ENCODE measurements at places on chromosomes 2 and 18. TPM values are rescaled to one million over a fixed set of nuclear protein-coding genes. Genes with fewer than 3 reads are reported as not detected.

Gene HOXD9
- not detected for polyA plus RNA-seq

- DNase-seq = no peak
Observed at GRCh38 chr2:65072181-65072970, 16.2 kb downstream of the CEP68 start.

GRCh38 chr2:233413046-233413445, 58.8 kb downstream of the DGKD start:
- no peak for DNase-seq

DNA sequence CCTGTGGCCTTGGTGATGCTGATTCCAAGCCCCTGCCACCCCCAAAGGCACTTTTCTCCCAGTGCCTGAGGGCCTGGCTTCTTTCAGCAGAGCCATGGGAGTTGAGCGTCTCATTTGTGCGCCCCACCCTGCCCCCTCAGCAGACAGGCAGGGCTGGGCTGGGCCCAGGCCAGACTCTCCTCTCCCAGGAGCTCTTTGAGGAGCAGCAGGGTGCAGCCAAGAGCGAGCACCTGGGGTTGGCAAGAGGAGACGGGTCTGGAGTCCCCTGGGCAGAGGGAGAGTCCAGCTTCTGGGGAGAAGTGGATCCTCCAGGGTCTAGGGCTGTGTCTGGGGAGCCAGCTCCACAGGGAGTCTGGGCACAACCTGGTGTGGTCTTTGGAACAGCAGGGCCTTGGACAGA, 21.2 kb downstream of the NPPC start:
- no peak for DNase-seq

Gene POTEC
- not detected for polyA plus RNA-seq

- DNase-seq = no peak
Observed at GRCh38 chr2:230053753-230054478, 14.8 kb downstream of the SLC16A14 start.

GRCh38 chr2:119849838-119850565, 90.3 kb downstream of the PTPN4 start:
- no peak for DNase-seq

GRCh38 chr2:233140077-233140585, 80.0 kb downstream of the INPP5D start:
- no peak for DNase-seq

- DNase-seq = no peak
Observed at GRCh38 chr2:108571286-108571685, 37.0 kb downstream of the LIMS1 start.

- no peak for DNase-seq
Observed at GRCh38 chr2:218074031-218074430, 5.0 kb downstream of the RUFY4 start.

- no peak for DNase-seq
Observed at GRCh38 chr2:32260376-32260775, 4.3 kb downstream of the NLRC4 start.

DNA sequence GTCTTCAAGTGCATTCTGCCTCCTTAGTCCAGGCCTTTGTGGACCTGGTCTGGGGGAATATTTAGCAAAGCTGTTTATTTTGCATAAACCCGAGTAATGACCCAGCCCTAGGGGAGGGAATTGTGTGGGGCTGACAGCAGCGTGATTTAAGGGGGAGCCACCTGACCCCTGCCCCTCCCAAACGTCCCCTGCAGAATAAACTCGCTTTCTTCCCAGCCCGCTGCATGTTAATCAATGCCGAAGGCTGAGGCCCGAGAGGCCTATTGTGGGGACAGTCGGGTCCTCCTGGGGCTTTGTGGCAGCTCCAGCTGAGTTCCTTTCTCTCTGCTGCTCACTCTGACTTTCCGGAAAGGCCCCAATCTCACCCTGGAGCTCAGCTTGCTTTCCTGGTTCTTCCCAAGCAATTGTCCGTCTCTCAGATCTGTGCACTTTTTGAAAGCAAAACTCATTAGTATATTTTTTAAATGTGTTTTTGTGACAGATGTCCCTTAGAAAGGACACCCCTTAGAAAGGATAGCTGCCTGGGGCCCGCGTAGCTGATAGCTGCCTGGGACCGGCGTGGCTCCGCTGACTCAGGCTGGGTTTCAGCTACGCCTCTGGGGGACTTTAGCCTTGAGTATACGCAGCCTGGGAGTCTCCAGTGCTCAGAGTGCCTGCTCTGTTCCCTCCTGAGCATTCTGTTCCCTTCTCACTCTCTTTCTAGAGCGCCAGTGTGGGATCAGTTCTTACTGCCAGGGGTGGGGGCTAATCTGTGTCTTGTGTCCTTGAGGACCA, 158.3 kb downstream of the GLI2 start:
- DNase-seq = no peak

Gene CKAP2L
- not detected for polyA plus RNA-seq

DNA sequence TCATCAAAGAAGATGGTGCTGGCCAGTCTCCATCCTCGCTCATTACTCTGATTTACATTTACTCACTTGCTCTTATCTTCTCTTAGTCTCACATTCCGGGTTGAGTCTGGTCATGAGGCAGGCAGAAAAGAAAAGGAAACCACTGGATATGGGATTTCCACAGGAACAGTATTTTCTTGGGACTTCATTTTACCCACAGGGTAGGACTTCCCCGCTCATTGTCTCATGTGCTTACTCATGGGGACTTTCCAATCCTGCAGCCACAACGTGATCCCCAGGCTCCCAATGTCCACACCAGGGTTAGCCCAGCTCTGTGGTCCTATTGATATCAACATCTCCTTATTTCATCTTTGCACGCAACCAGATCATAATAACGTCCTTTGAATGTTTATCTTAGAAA, 373.8 kb downstream of the TMEM182 start:
- DNase-seq = no peak

DNA sequence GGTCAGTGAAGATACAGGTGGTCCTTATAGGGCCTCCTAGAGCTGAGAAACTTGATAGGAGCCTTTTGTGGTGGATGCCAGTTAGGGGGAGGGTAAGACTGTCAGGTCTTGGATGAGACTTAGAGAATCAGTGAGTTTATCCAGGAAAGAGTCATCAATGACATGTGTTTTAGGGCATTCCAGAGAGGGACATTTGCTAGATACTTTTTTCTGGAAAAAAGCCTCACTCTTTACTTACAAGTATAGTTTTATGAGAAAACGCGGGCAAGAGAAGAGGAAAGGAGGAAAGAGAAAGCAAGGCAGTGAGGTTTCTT, 24.5 kb upstream of the MSGN1 start:
- DNase-seq = no peak

GRCh38 chr18:13217466-13217961, 1.0 kb upstream of the LDLRAD4 start:
- DNase-seq = peak; percentile 70

GRCh38 chr2:98985905-98986666, 50.1 kb upstream of the CRACDL start:
- DNase-seq = no peak

DNA sequence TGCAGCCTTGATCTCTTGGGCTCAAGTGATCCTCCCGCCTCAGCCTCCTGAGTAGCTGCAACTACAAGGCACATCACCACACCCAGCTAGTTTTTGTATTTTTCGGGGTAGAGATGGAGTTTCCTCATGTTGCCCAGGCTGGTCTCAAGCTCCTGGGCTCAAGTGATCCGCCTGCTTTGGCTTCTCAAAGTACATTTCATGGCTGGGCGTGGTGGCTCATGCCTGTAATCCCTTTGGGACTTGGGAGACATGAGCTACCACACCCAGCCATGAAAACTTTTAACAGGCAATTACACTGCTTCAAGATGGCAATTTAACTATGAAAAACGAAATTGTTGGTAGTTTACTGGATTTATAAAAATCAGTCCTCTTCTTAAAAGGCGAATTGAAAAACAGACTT, 69.7 kb downstream of the MEP1B start:
- DNase-seq = no peak

Gene IHH
- polyA plus RNA-seq = not detected

DNA sequence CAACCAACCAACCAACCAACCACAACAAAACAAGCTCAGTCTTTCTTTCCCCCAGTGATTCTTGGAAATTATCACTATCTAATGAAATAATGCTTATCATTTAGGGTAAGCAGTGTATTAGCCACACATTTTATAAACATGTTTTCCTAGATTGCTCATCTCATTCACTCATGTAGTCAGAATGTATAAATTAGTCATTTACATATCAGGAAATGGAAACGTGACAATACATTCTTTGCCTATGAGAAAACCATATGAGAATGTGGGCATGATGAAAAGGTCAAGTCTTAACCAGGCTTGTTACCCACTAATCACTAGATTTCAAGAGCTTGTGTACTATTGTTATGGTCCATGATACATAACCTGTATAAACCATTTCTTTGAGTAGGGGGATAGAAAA, 1583.4 kb upstream of the PIK3C3 start:
- DNase-seq = no peak

Gene GPR45
- polyA plus RNA-seq = not detected

GRCh38 chr2:6538607-6539006, 327.1 kb downstream of the CMPK2 start:
- DNase-seq = no peak

DNA sequence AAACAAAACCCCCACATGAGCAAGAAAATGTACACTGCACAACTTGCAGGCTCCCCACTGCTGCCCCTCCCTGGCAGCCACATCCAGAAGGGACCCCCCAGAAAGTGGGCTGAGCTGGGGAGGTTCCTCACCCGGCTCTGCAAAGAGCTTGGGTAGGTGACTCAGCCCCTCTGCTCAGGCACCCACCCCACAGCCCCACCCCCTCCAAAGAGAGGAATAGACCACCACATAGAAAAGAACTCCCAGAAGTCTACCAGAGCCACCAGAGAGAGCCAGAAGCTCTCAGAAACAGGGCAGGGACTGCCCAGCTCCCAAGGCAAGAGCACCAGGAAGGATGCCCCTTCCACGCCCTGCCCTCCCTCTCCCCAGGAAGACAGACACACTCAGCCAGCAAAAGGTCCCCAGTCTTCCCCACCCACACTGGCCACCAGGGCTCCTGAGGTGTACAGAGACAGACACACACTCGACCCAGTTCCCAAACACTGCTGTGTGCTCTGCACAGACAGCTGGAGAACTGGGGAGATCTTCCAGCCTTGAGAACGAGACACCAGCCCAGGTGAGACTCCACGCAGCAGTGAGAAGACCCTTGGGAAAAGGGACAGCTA, 28.2 kb downstream of the BIN1 start:
- DNase-seq = no peak

Gene LYG2
- not detected for polyA plus RNA-seq

DNA sequence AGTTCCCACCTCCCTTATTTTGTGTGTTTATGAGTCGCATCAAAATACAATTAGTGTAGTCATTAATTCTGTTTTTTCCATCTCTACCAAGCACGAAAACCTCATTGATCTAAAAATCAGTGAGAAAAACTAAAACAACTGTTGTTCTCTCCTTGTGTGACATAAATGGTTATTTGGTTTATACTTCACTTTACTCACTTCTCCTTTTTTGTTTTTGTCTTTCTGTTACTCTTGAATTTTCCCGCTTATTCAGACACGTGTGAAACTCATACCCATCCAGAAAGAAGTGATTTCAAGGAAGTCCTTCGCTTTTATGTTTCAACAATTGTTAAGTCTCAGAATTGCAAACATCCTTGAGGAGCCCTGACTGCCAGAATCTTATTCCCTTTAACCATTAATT, 121.6 kb downstream of the EML6 start:
- no peak for DNase-seq

DNA sequence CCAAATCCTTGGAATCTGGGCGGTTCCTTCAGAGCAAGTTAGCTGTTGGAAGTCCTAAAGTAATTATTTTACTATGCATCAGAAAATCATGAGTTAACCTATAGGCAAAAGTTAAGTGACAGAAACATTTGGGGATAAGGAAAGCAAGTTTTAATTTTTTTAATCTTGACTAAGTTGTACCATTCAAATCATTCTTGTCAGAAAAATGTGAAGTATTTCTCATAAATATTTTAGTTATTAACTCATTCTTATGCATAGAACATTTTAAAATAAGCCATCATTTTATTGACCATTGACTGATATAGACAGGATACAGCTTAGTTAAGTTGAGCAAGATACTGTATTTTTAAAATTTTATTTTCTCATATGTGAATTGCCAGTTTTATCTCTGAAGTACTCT, 98.2 kb upstream of the FOSL2 start:
- DNase-seq = no peak

- DNase-seq = no peak
Observed at GRCh38 chr18:53534695-53535094, 689.8 kb downstream of the MBD2 start.

Gene CPLX4
- not detected for polyA plus RNA-seq

DNA sequence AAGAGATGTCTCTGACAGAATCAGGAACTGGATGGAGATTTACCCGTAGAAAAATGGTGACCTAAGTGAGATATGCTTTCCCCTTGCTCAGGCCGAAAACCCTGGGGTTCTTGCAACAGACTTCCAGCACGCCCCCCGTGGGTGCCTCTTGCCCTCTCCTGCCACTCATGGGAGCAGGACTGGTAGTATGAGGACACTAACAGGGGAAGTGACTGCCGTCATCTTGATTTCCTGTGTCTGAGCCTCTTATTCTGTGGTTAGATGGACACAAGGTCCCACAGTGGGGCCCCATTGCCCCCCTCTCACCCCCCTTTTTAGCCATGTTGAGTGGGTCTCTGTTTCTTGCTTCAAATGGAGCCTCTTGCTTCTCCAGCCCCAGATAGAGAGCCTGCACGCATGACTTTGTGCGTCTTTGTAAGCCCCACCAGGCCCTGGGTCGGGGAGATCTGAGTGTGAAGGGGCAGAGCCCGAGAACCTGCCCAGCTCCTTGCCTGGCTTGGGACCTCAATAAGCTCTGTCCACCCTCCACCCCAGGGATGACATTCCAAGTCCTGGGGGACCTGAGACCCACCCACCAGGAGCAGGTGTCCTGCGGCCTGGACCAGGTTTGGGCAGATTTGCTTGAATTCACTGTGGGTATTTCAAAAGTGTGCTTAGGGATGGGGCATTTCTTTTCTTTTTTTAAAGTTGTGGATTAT, 12.6 kb downstream of the GNLY start:
- no peak for DNase-seq

Gene UCN
- polyA plus RNA-seq = 0.71 TPM

Gene FAM110C
- 0.15 TPM for polyA plus RNA-seq

Gene KCNF1
- not detected for polyA plus RNA-seq

GRCh38 chr2:138365581-138365980, 136.0 kb upstream of the SPOPL start:
- no peak for DNase-seq

- DNase-seq = no peak
Observed at GRCh38 chr2:189127756-189128155, 51.8 kb downstream of the COL5A2 start.

DNA sequence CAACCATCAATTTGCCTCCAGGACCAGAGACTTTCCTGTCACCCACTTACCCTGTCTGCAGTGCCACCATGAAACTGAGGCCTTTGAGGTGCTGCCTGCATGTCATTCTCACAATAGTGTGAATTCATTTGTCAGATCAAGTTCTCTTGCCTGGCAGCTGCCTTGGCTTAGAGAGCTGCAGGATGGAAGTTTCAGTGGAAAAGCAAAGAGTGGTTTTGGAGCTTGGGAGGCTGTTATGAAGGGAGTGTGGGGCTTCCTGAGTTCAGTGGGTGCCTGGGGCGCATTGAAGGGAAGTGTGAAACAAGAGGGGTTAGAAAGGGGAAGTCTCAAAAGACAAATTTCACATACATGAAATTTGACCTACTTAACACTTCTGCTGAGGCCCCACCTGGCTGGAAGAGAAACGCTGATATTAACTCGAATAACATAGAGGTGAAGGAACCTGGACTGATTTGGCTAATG, 7.9 kb upstream of the LBH start:
- DNase-seq = no peak

- DNase-seq = no peak
Observed at GRCh38 chr2:85834466-85834865, 54.3 kb downstream of the ST3GAL5 start.

Gene SCN3A
- not detected for polyA plus RNA-seq

Measured in CD8-positive, alpha-beta memory T cell (primary cell).